ENCODE measurements at places on chromosomes 2 and 18. TPM values are rescaled to one million over a fixed set of nuclear protein-coding genes. Genes with fewer than 3 reads are reported as not detected.

SLC30A3 gene
- 13.2 TPM for polyA plus RNA-seq

CD8B gene
- 0.88 TPM for polyA plus RNA-seq

CRIM1 gene
- polyA plus RNA-seq = 88.5 TPM

BUB1 gene
- polyA plus RNA-seq = 24.4 TPM

RNF125 gene
- polyA plus RNA-seq = 1.9 TPM

L3MBTL4 gene
- 4.1 TPM for polyA plus RNA-seq

TNFRSF11A gene
- polyA plus RNA-seq = 2.8 TPM

ARHGAP25 gene
- polyA plus RNA-seq = 6.4 TPM

LIMS4 gene
- polyA plus RNA-seq = 1.2 TPM

SH3RF3 gene
- polyA plus RNA-seq = 5.6 TPM

GRCh38 chr18:33577685-33578517 is at the start of gene ASXL3:
ASXL3 (plus strand) TSS chr18:33578219; CDS start chr18:33578632, 413 bp downstream.
- DNase-seq = peak; percentile 65

- no peak for DNase-seq
Observed at GRCh38 chr2:135473567-135473966, 57.5 kb downstream of the ZRANB3 start.

GRCh38 chr18:46556590-46557206 is 100.3 kb downstream of the LOXHD1 start:
- no peak for DNase-seq

- no peak for DNase-seq
Observed at GRCh38 chr18:76937597-76937996, 115.2 kb downstream of the ZNF236 start.

DNA sequence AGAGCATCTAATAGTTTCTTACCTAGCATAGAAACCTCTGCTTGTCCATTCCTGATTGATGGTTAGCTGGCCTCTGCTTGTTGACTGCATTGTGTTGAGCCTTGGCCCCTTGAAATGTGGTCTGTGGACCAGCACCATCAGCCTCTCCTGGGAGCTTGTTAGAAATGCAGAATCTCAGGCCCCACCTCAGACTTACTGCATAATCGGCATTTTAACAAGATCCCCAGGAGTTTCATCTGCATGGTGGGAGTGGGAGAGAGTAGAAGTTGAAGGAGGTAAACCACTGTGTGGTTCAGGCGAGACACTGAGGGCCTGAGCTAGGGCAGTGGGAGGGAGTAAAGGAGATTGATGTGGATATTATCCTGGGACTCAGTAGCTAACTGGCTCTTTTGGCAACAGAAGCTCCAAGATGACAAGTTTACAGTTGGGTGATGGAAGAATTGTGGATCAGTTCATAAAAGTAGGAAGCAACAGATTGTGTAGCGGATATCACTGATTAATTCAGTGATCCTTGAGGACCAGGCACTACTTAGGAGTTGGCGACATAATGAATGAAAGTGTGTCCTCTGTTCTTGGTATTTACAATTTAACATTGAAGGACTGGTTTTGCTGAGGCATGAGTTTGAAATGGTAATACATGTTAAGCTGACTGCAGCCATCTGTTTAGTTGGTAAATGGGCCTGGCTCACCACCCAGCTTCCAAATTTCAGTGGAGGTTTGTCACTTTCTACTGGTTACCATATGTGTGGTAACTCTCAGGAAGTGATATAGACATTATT is 20.9 kb downstream of the PHLPP1 start:
- no peak for DNase-seq

- DNase-seq = peak; percentile 4
Observed at GRCh38 chr2:52260904-52261303, 1229.0 kb upstream of the NRXN1 start.

GRCh38 chr2:150485114-150485870 is 2.2 kb downstream of the RND3 start:
- peak; percentile 81 for DNase-seq

GRCh38 chr2:35298493-35298892 is 1057.1 kb upstream of the CRIM1 start:
- peak; percentile 36 for DNase-seq

DNA sequence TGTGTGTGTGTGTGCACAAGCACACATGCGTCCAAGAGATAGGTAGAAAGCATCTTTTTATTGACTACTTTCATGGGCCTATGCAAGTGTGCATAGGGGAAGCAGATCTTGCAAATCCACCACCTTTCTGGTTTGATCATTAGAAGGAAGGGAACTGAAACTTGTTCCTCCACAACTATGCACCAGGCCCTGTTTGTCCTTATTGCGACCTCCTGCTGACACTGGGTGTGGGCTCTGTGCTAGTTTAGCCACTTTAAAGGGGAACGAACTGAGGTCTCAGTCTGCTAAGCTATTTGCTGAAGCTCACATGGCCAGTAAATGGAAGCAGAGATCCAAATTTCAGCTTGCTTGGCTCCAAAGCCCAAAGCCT is 32.1 kb upstream of the INSIG2 start:
- DNase-seq = no peak

DNA sequence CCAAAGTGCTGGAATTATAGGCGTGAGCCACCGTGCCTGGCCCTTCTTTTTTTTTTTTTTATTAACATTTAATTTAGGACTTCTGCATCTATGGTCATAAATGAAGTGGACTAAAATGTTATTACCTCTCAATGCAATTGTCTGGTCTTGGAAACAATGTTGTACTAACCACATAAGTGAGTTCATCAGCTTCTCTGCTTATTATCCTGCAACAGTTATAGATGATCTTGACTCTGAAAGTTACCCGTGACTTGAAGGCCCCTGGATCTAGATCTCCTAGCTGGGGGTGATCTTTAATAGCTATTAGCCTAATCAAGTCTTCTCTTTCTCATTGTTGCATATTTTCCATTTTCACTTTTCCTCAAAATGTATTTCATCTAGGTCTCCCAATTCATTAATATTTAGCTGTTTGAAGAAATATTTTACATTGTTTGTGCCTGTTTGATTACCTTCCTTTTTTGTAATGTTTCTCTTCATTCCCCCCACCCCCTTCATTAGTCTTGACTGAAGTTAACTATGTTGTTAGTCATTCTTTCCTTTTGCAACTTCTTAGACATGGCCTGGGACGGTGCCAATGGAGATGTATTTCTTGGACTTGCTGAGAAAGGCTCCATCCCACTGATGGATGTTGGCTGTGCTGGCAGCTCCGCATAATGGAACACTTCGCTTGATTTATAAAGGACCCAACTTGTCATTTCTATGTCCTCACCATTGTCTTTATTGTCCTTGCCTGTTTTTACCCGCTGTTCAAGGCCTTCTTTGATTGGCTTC is 141.6 kb upstream of the RIOK3 start:
- peak; percentile 38 for DNase-seq

- no peak for DNase-seq
Observed at GRCh38 chr18:12975488-12975887, 15.7 kb upstream of the CEP192 start.

DNA sequence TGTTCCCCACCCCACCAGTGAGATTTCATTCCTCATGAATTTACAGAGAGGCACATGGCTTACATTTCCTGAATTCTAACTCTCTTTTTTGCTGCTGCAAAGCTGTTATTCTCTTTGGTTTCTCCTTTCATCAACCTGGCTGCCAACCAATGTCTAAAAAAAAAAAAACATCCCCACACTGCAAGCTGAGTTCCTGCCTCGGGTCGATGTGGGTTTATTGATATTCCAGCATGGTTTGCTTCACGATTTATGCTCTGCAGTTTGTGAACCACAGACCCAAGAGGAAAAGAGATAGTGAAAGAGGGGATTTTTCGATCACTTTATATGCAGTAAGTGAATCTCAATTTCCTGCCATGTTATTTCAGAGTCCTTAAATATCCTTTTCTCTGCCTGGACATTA is 363.6 kb downstream of the LPIN1 start:
- no peak for DNase-seq

DNA sequence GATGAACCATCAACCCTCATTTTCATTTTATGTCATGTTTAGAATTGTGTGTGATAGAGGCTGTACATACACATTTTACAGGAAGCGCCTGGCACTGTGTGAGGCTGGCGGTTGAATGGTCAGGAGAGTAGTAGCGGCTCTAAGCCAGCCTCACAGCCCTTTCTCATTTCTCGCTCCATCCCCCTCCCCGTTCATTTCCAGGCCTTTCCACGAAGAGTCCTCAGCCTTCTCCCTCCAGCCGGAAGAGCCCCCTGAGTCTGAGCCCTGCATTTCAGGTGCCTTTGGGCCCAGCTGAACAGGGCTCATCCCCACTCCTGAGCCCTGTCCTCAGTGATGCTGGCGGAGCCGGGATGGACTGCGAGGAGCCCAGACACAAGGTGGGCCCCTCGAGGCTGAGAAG is 51.8 kb downstream of the STK25 start:
- no peak for DNase-seq

- DNase-seq = no peak
Observed at GRCh38 chr18:25805323-25805722, 285.1 kb downstream of the SS18 start.
